Putamen (tissue), 1 donor: ENCODE measurements at places on chromosomes 2 and 18.

- no peak for DNase-seq
Measured at GRCh38 chr2:212726403-212726802, 187.8 kb upstream of the ERBB4 start.

DNA sequence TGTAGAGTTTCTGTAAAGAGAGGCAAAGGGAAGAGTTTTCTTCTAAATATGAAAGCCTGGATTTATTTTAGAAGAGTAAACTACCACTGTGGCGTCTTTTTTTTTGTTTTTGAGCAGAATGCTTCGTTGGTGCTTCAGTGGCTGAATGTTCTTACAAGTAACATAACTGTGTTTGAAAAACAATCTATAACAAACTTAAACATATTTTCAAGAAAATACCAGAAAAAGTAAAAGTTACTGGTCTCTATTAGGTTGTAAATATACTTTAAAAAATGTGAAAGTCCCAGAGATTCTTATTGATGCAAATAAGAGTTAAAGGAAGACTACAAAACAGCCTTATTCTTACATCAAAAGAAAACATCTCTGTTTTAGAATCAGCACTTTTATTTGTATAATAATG is 76.2 kb downstream of the NEB start:
- DNase-seq: no peak

- DNase-seq: no peak
Measured at GRCh38 chr2:171735991-171736710, 48.9 kb downstream of the DYNC1I2 start.

- DNase-seq: peak; percentile 42
Measured at GRCh38 chr18:13530879-13531387, 195.4 kb downstream of the FAM210A start.

DNA sequence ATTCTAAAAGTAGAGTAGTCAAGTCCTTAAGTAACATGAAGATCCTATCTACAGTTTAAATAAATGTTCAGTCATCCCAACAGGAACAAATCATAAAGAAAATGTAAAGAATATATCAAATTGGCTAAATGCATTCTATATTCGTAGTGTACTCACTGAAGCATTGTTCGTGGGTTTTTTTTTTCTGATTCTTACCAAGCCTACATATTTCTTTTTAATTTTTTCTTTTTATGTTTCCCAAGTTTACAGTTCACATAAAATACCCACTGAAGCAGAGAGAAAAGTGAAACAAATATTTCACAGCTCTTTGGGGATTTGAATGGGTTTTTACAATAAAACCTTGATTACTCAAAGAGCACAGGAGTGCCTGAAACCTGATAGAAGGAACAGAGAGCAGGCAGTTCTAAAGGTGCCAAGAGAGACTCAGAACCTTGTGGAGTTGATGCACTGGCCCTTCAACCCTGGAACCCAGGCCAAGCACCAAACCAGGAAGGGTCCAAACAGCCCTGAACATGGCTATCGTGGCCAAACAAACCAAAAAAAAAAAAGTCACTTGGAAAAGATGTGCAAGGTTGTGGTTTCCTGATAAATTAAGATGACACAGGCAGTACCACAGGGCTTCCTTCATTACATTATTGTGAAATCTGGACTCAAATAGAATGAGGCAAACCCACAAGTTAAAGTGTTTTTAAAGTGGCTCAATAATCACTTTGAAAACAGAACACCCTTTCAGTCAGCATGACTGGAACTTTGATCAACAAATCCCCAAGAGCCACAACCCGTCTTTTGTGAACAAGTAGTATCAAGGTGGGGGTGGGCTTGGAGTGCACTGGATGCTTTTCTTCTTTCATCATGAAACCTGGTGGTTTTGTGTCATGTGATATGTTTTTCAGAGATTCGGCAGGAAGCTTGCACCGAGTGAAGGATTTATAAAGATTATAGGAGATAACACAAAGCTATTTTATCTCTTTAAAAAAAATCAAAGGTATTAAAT is 245.0 kb upstream of the FN1 start:
- no peak for DNase-seq

DNA sequence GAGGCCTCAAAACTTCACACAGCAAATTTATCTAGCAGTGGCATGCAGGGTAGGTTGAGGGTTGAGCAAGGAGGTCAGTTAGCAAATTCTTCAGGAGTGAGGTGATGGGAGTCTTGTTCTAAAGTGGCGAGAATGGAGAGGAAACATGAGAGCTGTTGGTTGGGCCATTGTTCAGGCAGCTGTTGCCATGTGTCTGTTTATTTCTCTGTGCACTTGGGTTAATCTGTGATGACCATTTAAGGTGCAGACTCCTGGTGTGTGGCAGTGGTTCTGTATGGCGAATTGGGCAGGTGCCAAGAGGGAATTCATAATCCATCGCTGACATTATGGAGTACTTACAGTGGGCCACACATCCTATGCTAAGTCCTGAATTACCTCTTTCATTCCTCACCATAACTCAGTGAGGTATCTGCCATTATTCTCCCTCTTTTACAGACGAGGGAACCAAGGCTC is 30.4 kb downstream of the TMEM178A start:
- no peak for DNase-seq

DNA sequence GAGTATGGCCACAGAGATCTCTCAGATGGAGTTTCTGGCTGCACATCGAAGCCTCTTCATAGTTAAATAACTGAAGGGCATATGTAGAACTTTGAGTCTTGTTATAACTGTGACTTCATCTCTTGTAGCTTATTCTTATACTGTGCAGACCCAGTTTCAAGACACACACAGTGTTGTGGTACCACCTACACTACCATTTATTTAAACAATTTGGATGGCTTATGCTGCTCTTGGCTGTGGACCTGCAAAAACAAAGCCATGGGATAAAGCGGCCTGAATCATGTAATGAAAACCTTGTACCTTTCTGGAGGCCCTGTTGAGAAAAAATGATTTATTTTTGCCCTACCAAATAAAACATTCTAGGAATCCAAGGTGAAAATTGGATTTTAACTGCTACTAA is 262.8 kb upstream of the RASGRP3 start:
- no peak for DNase-seq

- no peak for DNase-seq
Measured at GRCh38 chr2:9029721-9030120, 26.2 kb upstream of the MBOAT2 start.

GRCh38 chr2:64972876-64973275 is 16.3 kb upstream of the SLC1A4 start:
- DNase-seq: no peak

GRCh38 chr2:168311261-168311910 is 64.0 kb upstream of the STK39 start:
- DNase-seq: no peak

DNA sequence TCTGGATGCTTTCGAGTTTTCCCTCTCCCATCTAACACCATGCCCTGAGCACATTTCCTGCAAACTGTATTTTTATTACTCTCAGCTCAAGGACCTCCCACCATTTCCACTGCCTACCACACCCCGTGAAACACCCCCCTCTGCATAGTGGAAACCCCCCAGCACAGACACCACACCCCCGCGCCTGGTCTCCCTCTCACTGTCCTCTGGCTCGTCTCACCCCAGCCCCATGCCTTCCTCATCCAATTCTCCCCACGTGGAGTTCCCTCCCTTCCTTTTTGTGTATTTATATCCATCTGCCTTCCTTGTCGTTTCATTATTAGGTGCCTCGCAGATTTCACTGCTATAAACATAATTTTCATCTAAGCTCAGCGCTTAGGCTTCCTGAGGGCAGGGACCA is 307.5 kb downstream of the CELF4 start:
- no peak for DNase-seq

DNA sequence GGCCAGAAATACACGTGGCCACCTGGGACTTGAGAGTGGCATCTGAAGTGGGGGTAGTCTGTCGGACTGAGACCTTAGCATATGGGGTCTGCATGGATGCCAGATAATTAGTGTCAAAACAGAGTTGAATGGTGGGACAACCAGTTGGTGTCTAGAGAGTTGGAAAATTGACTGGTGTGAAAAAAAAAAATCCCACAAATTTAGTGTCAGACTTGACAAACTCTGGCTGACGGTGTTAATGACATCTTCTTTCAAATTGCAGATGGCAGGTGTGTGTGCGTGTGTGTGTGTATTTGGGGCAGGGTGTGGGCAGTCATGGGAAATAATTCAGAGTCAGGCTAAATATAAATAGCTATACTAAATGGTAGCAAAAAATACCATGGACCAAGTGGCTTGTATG is 365.4 kb upstream of the RGPD4 start:
- DNase-seq: no peak

- no peak for DNase-seq
Measured at GRCh38 chr2:5520463-5520972, 171.7 kb upstream of the SOX11 start.

- DNase-seq: no peak
Measured at GRCh38 chr18:13464432-13465123, 246.0 kb downstream of the LDLRAD4 start.

DNA sequence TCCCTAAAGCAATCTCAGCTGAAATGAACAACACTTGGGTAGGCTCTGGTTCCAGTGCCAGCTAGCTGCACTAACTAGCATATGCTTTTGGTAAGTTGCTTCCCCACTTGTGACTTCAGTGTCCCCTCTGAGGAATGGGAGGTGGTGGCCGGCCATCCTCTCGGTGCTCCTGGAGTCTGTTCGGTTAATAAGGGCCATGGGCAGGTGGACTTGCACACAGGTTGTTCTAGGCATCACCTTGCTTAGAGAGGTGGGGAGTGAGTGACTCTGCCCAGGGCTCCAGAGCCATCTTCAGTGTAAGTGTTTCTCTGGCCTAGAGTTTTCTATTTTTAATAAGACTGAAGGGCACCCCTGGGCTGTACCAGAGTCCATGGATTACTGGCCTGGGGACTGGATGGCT is 18.8 kb upstream of the TAF1B start:
- no peak for DNase-seq

DNA sequence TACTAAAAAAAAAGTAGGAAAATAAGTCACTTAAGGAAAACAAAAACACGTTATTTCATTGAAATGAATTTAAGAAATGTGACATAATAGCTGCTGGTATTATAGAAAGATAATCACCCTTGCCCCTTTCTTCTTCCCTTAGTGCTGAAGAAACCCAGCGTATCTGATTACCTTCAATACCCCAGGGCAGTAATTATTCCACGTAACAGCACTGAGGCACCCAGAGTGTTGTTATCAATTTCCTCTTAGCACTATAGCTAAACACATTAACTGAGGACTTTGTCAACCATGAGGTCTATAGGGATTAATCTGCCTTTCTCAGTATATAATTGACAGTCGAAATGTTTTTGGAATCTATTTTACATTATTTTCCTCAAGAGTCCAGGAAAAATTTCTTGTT is 180.0 kb upstream of the NXPH2 start:
- DNase-seq: no peak

DNA sequence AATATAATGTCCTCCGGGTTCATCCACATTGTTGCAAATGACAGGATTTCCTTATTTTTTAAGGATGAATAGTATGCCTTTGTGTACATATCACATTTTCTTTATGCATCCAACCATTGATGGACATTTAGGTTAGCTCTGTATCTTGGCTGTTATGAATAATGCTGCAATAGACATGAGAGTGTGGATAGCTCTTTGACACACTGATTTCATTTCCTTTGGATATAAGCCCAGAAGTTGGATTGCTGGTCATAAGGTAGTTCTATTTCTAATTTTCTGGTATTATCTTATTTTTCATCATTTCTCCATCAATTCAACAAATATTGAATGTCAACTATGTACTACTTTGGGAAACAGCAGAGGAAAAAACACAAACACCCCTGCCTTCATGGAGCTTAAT is 423.3 kb downstream of the MTX2 start:
- no peak for DNase-seq

DNA sequence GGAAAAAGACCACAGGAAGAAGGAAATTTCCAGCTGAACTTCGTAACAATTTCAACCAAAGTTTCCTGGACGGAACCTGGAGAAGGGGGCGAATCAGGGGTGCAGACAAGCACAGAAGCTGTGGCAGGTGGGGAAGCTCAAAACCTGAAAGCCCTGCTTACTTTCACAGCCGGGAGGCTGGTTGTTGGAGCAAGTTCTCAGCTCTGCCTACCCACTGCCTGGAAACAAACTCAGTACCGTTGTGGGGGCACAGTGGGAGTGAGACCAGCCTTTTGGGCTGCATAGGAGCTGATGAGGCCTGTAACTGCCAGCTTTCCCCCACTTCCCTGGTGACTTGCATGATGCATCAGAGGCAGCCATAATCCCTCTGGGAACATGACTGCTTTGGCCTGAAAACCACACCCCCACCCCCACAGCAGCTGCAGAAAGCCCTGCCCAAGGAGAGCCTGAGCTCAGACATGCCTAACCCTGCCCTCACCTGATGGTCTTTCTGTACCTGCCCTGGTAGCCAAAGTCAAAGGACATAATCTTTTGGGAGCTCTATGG is 207.0 kb upstream of the VWC2L start:
- no peak for DNase-seq

- no peak for DNase-seq
Measured at GRCh38 chr18:63031375-63031774, 288.2 kb downstream of the BCL2 start.

GRCh38 chr18:62420151-62420512 is 95.0 kb downstream of the TNFRSF11A start:
- no peak for DNase-seq

GRCh38 chr18:62140259-62140658 is 46.6 kb downstream of the PIGN start:
- DNase-seq: no peak

- DNase-seq: no peak
Measured at GRCh38 chr18:50401888-50402287, 27.0 kb downstream of the SKA1 start.

- DNase-seq: no peak
Measured at GRCh38 chr2:138922973-138923563, 142.9 kb upstream of the NXPH2 start.

- DNase-seq: no peak
Measured at GRCh38 chr2:128465246-128466170, 146.8 kb upstream of the HS6ST1 start.

DNA sequence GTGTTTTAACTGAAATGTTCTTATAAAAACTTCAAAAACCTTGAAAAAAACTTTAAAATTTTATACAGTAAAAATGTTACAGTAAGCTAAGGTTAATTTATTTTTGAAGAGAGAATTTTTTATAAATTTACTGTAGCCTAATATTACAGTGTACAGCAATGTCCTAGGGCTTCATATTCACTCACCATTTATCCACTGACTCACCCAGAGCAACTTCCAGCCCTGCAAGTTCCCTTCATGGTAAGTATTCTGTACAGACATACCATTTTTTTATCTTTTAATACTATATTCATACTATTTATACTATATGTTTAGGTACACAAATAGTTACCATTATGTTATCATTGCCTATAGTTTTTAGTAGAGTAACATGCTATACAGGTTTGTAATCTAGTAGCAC is 396.7 kb upstream of the MMADHC start:
- no peak for DNase-seq

DNA sequence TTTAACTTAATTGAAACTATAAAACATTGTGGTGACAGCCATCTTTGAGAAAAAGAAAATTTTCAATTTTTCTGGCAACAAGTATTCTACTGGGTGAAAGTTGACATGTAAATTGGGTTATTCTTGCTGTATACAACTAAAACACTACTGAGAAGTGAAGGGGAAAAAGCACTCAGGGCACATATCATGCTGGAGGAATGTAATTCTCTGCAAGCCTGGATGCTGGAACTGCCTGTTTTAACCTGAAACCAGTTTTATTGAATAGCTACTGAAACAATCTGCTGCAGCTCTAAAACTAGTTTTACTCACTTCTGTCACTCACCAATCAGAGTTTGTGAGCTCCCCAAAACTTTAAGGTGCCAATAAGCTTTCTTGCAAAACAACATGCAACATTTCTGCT is 1136.0 kb downstream of the LRP1B start:
- DNase-seq: no peak

GRCh38 chr18:5198311-5198710 is 1.3 kb upstream of the AKAIN1 start:
- DNase-seq: no peak
